ENCODE measurements at places on chromosomes 16 and 17. TPM values are rescaled to one million over a fixed set of nuclear protein-coding genes. Genes with fewer than 3 reads are reported as not detected.

Gene USP43
- 1.3 TPM for total RNA-seq

GRCh38 chr16:62701426-62701825 is 665.2 kb upstream of the CDH8 start:
- no peak for DNase-seq

GRCh38 chr16:55559233-55559632 is 7.3 kb upstream of the CAPNS2 start:
- no peak for DNase-seq

Gene CA5A
- 106 TPM for total RNA-seq

DNA sequence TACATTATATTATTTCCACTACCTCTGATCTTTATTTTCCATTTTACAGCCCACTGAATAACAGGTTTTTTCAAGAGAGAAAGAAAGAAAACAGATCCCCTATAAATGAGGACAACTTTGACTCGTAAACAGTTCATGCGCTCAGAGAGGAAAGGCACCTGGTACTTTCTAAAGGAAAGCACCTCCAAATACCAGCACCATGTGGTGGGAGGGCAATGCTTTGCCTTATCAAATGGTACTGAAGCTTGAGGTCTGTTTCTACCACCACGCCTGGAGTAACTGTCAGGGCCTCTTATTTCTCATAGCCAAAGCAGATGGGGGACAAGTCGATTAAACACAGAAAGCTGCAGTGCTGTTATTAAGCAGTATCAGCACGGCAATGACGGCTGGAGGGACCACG is 510.3 kb upstream of the ZFHX3 start:
- no peak for DNase-seq

Gene SLC47A1
- total RNA-seq: 67.5 TPM

- DNase-seq: peak; percentile 39
These were observed 772 bp upstream of the SAMD14 start for GRCh38 chr17:50130559-50131305.

All from HepG2 (cell line).